Immature natural killer cell (primary cell): ENCODE measurements at places on chromosomes 7 and 10.

GRCh38 chr7:33636359-33636758 is 269.0 kb upstream of the BMPER start:
- peaks cover 18% of the 10 kb centered on the region for H3K36me3 ChIP-seq
- peaks cover 34% of the 10 kb centered on the region for H3K4me1 ChIP-seq
- H3K4me3 ChIP-seq, result no peak overlapping the region
- no peaks in the 10 kb centered on the region for H3K27me3 ChIP-seq
- H3K27ac ChIP-seq, result no peak overlapping the region
- DNase-seq, result no peak

DNA sequence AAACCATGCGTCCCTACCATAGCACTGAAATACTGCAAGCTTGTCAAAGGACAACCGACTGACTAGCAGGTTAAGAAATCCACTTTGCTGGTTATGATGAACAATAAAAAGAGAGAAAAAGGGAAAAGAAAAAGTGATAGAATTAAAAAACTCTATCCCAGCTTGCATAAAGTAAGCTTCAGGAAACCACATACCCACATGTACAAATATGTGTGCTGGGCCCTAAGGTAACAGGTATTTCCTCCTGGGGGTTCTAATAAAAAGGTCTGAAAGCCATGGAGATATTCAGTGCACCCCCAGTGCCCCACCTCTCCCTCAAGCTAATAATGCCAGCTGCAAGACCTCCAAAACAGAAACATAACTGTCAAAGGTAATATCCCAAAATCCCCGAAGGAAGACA is 248.6 kb upstream of the KLF14 start:
- peaks cover 3% of the 10 kb centered on the region for H3K36me3 ChIP-seq
- H3K4me3 ChIP-seq, result no peak overlapping the region
- H3K27me3 ChIP-seq, result peaks cover 7% of the 10 kb centered on the region
- no peak overlapping the region for H3K27ac ChIP-seq
- DNase-seq, result no peak

GRCh38 chr10:113650172-113650571 is 13.7 kb downstream of the NRAP start:
- no peak overlapping the region for H3K27ac ChIP-seq
- no peaks in the 10 kb centered on the region for H3K4me1 ChIP-seq
- no peak for DNase-seq
- H3K27me3 ChIP-seq, result no peaks in the 10 kb centered on the region

- H3K4me3 ChIP-seq, result no peak overlapping the region
- no peaks in the 10 kb centered on the region for H3K4me1 ChIP-seq
- DNase-seq, result no peak
- H3K36me3 ChIP-seq, result peaks cover 3% of the 10 kb centered on the region
- no peak overlapping the region for H3K27ac ChIP-seq
Observed at GRCh38 chr7:110095372-110096052, 995.4 kb upstream of the LRRN3 start.

GRCh38 chr7:84188786-84189405 is 5.7 kb downstream of the SEMA3A start:
- no peaks in the 10 kb centered on the region for H3K27me3 ChIP-seq
- H3K36me3 ChIP-seq, result no peaks in the 10 kb centered on the region
- peaks cover 8% of the 10 kb centered on the region for H3K4me1 ChIP-seq
- H3K4me3 ChIP-seq, result no peak overlapping the region

GRCh38 chr10:53379956-53380355 is 607.4 kb upstream of the MBL2 start:
- H3K27ac ChIP-seq, result no peak overlapping the region
- no peaks in the 10 kb centered on the region for H3K36me3 ChIP-seq
- no peaks in the 10 kb centered on the region for H3K27me3 ChIP-seq
- H3K4me1 ChIP-seq, result no peaks in the 10 kb centered on the region
- H3K4me3 ChIP-seq, result no peak overlapping the region
- DNase-seq, result no peak

- DNase-seq, result no peak
- peaks cover 52% of the 10 kb centered on the region for H3K4me1 ChIP-seq
- H3K4me3 ChIP-seq, result no peak overlapping the region
- no peaks in the 10 kb centered on the region for H3K27me3 ChIP-seq
- no peak overlapping the region for H3K27ac ChIP-seq
Observed at GRCh38 chr7:33539198-33539597, 366.1 kb upstream of the BMPER start.

DNA sequence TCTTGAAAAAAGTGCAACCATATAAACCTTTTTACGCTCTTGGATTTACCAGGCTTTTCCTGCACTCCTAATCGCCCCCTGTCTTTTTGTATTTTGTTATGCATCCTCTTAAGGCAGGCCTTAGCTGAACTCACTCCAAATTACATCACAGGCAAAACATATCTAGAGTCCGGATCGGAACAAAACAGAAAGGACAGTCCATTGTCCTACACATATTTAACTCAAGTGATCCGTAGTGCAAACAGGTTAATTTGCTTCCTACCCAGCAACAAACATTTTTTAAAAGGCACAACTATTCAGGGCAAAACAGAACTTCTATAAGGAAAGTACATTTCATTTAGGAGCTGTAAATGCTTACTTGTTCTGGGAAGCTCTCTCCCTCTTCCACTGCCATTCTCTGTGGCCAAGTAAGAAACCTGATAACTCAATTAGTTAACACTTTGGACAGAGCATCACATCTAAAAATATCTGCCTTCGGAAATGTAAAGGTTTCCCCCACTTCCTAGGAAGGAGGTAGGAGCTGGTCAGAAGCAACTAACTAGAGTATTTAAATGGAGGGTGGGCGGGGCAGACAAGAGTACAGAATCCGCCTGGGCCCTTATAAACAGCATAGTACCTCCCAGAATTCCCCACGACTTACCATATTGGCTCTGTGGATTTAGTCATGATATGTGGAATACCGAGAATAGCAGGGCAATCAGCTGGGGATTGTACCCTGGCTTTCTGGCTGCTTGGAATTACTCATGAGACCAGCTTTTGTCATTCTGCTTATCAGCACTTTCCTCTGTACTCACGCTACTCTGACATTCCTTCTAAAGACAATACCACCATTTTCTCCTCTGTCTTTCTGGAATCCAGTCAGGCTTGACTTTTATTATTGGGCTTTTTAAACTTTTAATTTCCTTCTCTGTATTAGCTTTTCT is 89.5 kb downstream of the ANK3 start:
- no peaks in the 10 kb centered on the region for H3K4me1 ChIP-seq
- H3K36me3 ChIP-seq, result no peaks in the 10 kb centered on the region
- no peaks in the 10 kb centered on the region for H3K27me3 ChIP-seq

DNA sequence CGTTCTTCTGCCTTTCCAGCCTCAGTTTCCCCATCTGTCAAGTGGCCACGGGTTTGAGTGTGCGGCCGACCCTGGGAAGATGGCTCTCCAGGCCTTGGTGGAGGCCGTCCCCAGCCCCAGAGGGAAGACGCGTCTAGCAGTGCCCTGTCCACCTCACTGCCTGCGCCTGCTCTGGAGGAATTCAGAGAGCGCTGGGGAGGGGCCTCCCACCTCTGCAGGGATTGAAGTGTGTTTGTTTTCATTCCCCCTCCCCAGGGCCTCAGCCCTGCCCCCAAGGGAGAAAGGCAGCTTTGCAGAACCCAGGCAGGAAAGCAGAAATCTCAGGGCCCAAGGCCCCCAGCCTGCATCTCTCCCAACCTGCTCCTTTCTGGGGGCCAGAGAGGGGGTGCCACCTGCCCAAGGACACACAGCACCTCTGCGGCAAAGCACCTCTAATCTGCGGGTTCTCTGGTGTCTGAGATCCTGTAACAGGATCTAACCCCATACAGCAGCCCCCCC is 91.0 kb downstream of the MICALL2 start:
- no peaks in the 10 kb centered on the region for H3K4me1 ChIP-seq
- no peak overlapping the region for H3K4me3 ChIP-seq
- H3K36me3 ChIP-seq, result no peaks in the 10 kb centered on the region
- H3K27ac ChIP-seq, result no peak overlapping the region

GRCh38 chr7:11843113-11843765 is 11.2 kb upstream of the THSD7A start:
- DNase-seq, result no peak
- no peaks in the 10 kb centered on the region for H3K27me3 ChIP-seq
- H3K36me3 ChIP-seq, result no peaks in the 10 kb centered on the region
- H3K4me3 ChIP-seq, result no peak overlapping the region
- no peaks in the 10 kb centered on the region for H3K4me1 ChIP-seq
- H3K27ac ChIP-seq, result no peak overlapping the region

GRCh38 chr10:1548146-1548545 is 189.2 kb downstream of the ADARB2 start:
- H3K27me3 ChIP-seq, result no peaks in the 10 kb centered on the region
- DNase-seq, result no peak
- no peak overlapping the region for H3K27ac ChIP-seq
- no peak overlapping the region for H3K4me3 ChIP-seq
- no peaks in the 10 kb centered on the region for H3K4me1 ChIP-seq

DNA sequence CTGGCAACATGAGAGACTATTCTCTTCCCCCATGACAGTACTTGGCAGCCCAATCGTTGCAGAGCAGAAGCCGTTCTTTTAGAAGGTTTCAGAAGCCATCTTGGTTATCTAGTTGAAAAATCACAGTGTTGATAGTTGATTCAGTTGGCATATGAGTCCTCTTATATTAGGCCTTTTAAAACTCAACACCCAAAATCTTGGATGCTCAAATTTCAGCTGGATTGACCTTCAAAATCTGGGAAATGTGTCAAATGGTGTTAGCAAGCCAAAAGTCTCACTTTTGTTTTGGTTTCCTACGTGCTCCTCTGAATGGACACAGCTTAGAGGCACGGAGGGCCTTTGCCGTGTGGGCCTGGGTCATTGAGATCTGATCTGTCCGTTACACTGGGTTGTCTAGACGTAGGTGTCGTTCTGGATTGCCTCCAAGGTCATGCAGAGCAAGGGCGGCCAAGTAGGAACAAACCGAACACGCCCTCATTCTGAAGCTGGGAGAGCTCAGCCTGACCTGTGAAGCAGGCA is 59.3 kb upstream of the BMPER start:
- H3K27me3 ChIP-seq, result peaks cover 2% of the 10 kb centered on the region
- no peak for DNase-seq
- no peak overlapping the region for H3K4me3 ChIP-seq
- no peaks in the 10 kb centered on the region for H3K4me1 ChIP-seq

GRCh38 chr10:15427843-15428414 is 56.8 kb upstream of the FAM171A1 start:
- no peaks in the 10 kb centered on the region for H3K36me3 ChIP-seq
- no peak for DNase-seq
- no peak overlapping the region for H3K27ac ChIP-seq
- H3K4me3 ChIP-seq, result no peak overlapping the region
- H3K4me1 ChIP-seq, result no peaks in the 10 kb centered on the region

- no peak for DNase-seq
- no peaks in the 10 kb centered on the region for H3K4me1 ChIP-seq
- no peaks in the 10 kb centered on the region for H3K36me3 ChIP-seq
- H3K27ac ChIP-seq, result no peak overlapping the region
Observed at GRCh38 chr10:121302541-121303180, 295.6 kb downstream of the FGFR2 start.

DNA sequence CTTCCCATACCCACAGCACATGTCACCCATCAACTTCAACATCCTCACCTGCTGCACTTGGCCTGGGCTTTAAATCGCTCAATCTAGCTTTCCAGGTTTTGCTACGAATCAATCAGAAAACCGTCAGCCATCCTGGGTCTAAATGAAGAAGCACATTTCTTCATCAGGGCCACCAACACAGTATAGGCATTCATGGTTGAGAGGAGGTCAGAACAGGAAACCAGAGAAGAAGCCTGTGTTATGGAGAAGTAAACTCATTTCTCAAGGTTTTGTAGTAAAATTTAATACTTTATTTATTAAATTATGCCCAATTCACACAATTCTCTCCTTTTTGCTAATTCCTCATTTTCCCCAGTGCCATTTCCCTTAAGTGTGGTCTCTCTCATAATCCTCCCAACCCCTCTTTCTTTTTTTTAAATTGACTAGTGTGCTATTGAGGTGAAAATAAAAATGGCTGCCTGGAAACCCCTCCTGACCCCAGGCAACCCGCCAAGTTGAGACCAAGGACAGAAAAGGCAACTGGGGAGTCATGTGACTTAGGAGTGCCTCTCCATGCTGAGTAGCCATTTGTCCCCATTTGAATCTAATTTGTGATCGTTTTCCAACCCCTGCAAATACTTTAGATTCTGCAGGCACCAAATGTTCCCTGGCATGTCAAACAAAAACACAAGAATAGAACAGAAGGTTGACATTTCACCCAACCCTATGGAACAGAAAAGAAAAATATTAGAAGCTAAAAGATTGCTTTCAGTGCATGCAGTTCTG is 181.1 kb upstream of the NAMPT start:
- H3K27me3 ChIP-seq, result peaks cover 6% of the 10 kb centered on the region
- no peak for DNase-seq
- no peak overlapping the region for H3K27ac ChIP-seq
- H3K4me3 ChIP-seq, result no peak overlapping the region
- H3K4me1 ChIP-seq, result no peaks in the 10 kb centered on the region
- no peaks in the 10 kb centered on the region for H3K36me3 ChIP-seq

GRCh38 chr7:73812996-73813395 is 17.8 kb upstream of the CLDN4 start:
- no peaks in the 10 kb centered on the region for H3K36me3 ChIP-seq
- no peaks in the 10 kb centered on the region for H3K4me1 ChIP-seq
- H3K4me3 ChIP-seq, result no peak overlapping the region
- DNase-seq, result no peak

DNA sequence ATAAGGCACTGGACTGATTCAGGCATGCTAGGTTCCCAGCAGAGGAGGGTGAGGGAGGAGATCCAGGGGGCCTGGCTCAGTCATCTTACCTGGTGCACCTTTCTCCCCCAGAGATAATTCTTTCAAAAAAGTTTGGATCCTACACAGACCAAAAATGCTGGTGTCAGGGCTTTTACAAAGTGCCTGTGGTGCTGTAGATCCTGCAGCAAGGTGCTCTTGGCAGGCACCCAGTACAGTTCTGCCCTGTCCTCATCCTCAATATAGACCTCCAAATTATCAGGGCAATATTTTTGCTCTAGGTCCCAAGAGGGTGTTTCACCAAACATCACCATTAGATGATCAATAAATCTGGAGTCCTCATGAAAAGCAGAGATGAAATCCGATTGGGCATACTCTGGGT is 78.5 kb upstream of the IGFBP3 start:
- no peak overlapping the region for H3K27ac ChIP-seq
- peaks cover 15% of the 10 kb centered on the region for H3K36me3 ChIP-seq
- no peaks in the 10 kb centered on the region for H3K4me1 ChIP-seq
- DNase-seq, result no peak

GRCh38 chr7:139702313-139702731 is 75.5 kb downstream of the HIPK2 start:
- DNase-seq, result no peak
- no peaks in the 10 kb centered on the region for H3K27me3 ChIP-seq
- H3K27ac ChIP-seq, result peak overlapping the region; percentile 75
- peaks cover 5% of the 10 kb centered on the region for H3K36me3 ChIP-seq
- H3K4me3 ChIP-seq, result no peak overlapping the region
- H3K4me1 ChIP-seq, result peaks cover 39% of the 10 kb centered on the region

- no peak overlapping the region for H3K4me3 ChIP-seq
- H3K36me3 ChIP-seq, result no peaks in the 10 kb centered on the region
- no peaks in the 10 kb centered on the region for H3K4me1 ChIP-seq
- no peak overlapping the region for H3K27ac ChIP-seq
- H3K27me3 ChIP-seq, result peaks cover 8% of the 10 kb centered on the region
Observed at GRCh38 chr10:24235471-24235870, 26.5 kb downstream of the KIAA1217 start.

GRCh38 chr10:13795653-13796555 is 209.1 kb downstream of the PRPF18 start:
- DNase-seq, result peak; percentile 46
- peak overlapping the region; percentile 72 for H3K4me3 ChIP-seq
- no peaks in the 10 kb centered on the region for H3K36me3 ChIP-seq
- H3K27ac ChIP-seq, result peak overlapping the region; percentile 77

- no peak overlapping the region for H3K27ac ChIP-seq
- H3K4me3 ChIP-seq, result no peak overlapping the region
- DNase-seq, result no peak
Observed at GRCh38 chr10:27857616-27858015, 112.0 kb upstream of the MKX start.
